Activated gamma-delta T cell treated with Interleukin-2 at 50 U/mL for 16 hours (primary cell): ENCODE measurements at places on chromosomes 12 and 14.

DNA sequence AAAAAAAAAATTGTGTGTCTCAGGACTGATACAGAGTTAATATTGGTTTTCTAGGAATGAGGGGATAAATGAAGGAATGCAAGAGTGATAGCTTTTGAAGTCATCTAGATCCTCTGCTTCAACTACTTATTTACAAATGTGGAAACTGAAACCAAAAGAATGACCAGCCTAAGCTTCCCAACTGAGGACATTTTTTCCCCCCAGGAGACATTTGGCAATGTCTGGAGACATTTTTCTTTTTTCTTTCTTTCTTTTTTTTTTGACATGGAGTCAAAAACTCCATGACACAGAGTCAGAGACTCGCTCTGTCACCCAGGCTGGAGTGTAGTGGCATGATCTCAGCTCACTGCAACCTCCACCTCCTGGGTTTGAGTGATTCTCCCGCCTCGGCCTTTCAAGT lies 15.3 kb downstream of the DLK1 start:
- DNase-seq = no peak

- no peak for DNase-seq
These were observed 256.6 kb upstream of the PPFIA2 start for GRCh38 chr12:82015623-82016347.

DNA sequence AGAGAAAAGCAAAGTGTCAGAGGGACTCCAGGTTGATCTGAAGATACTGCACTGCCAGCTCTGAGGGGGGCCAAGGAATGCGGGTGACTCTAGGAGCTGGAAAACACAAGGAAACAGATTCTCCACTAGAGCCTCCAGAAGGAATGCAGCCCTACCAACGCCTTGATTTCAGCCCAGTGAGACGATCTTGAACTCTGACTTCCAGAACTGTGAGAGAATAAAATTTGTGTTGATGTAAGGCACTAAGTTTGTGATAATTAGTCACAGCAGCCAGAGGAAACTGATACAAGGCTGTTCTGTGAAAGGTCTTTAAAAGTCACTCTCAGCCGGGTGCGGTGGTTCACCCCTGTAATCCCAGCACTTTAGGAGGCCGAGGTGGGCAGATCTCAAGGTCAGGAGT lies 34.2 kb downstream of the CKAP4 start:
- DNase-seq = no peak

DNA sequence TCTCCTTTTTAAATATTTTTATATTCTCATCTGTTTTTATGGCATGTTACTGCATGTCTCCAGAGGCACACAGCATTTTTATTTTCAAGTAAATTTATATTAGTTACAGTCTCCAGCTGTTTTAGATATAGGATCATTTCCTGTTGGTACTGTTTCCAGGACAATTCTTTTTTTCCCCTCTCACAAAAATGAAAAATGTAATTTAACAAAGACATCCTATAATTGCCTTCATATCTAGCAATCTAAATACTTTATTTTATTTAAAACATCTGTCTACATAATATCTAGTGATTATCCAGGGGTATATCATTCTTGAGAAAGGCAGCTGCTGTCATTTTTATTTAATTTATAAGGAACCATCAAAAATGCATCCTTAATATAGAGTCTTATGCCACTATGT lies 272.4 kb upstream of the NPAS3 start:
- DNase-seq = no peak

GRCh38 chr12:110697236-110697635 lies 8.3 kb upstream of the HVCN1 start:
- no peak for DNase-seq

DNA sequence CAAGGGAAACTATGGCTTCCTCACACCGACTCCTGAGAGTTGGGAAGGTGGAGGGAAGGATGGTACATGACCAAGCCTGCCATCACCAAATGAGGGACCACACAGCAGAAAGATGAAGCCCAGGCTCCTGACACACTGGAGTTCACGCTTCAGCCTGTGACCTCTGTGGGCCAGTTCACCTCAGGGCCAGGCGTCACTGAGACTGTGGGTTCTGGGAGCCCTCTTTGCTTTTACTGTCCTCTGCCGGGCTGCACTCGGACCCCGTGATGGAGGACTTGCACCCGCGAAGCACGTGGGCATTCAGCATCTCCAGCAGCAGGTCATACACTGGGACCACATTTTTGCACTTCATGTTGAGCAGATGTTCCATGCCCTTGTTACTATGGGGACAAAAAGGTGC lies 61.2 kb downstream of the ESR2 start:
- no peak for DNase-seq

- no peak for DNase-seq
These were observed 108.7 kb downstream of the DIP2B start for GRCh38 chr12:50613463-50613862.

DNA sequence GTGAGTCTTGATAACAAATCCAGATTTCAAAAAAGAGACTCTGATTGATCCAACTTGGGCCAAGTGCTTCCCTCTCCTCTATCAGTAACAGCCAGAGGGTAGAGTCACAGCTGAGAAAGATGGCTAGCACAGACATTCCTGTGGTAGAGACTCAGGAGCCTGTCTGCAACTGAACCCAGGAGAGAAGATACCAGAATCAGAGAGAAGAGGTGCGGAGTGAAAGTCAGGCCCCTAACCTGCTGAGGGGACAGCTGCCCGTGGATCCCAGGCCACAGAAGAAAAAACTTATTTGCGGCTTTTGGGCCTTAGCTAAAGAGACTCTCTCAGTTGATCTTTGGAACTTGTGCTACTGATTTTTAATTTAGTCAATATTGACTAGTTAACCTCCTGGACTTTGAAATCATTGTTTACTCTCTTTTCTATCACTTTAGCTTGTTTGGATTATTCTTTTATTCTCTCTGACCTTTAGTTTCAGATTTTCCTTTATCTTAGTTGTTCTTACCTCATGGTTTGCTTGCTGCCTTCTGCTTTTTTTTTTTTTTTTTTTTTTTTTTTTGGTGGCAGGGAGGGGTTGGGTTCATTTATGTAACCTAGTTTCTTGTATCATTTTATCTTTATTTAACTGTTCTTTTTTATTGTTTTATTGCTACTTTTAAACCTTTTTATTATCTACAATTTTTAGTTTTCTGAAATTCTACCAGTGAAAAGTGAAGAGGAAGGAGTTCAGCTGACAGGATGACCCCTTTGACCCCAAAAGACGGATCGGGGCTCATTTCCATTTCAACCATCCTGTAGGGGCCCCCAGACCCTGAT lies 154.9 kb upstream of the KRR1 start:
- DNase-seq = no peak

DNA sequence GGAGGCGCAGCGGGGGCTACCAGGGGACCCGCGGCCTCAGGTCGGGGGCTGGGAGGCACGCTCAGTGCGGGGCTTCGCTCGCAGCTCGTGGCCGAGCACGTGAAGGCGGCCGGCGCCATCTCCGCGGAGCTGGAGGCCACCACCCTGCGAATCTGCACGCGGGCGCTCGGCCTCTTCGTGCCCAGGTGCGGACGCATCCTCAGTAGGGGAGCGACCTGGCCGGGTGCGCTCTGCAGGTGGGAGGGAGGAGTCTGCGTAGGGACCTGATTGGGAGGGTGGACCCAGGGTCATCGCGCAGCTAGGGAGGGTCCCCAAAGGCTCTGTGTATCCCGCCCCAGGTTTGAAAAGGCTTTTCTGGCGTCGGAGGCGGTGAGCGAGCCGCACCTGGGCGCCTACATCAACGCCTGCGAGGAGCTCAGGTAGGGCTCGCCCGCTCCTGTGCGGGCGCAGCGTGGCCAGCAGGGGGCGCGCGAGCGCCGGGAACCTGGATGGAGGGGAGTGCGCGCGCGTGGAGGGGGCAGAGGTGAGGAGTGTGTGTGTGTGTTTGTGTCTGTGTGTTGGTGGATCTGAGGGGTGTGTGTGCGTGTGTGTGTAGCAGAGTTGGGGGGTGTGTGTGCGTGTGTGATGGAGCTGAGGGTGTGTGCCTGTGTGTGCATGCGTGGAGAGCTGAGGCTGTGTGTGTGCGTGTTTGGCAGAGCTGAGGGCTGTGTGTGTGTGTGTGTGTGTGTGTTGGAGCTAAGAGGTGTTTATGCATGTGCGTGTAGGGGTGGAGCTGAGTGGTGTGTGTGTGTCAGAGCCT lies 10.3 kb downstream of the EXOC3L4 start:
- DNase-seq = peak; percentile 70

GRCh38 chr14:22778084-22778483 lies 11.6 kb downstream of the OXA1L start:
- no peak for DNase-seq

GRCh38 chr14:104571246-104571645 lies 8.3 kb upstream of the C14orf180 start:
- DNase-seq = no peak

DNA sequence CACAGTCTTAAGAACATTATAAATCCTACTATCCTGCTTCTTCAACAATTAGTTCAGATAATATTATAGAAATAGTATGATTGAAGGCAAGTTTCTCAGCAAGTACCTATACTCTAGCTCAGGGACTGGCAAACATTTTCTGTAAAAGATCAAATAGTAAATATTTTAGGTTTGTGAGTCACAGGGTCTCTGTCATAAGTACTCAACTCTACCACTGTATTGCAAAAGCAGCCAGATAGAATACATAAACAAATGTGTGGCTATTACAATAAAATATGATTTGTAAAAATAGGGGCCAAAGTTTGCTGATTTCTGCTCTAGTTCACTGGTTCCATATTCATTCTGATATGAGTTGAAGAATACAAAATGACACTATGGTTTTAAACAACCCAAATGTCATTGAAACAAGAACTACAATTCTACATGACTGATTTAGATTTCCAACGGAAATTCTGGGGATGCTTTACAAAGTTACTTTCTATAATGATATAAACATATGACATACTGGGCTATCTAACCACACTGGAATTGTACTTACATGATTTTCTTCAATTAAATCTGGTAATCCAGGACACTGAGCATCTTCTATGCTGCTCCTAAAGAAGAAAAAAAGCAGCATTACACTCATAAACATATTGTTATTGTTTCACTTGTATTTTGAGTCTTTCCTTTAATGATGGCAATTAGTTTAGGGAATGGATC lies 23.2 kb downstream of the LGALS3 start:
- DNase-seq = no peak

DNA sequence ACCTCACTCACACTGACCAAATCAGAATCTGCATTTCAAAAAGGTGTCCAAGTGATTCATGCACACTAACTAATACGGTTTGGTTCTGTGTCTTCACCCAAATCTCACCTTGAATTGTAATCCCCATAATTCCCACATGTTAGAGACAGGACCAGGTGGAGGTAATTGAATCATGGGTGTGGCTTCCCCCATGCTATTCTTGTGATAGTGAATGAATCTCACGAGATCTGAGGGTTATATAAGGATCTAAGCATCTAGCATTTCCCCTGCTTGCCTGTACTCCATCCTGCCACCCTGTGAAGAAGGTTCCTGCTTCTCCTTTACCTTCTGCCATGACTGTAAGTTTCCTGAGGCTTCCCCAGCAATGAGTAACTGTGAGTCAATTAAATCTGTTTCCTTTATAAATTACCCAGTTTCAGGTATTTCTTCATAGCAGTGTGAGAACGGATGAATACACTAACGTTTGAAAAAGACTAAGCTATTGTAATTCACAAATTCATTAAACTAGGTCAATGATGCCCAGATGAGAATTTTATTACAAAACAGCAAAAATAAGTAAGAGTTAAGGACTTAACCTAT lies 759.1 kb downstream of the GALC start:
- DNase-seq = no peak

DNA sequence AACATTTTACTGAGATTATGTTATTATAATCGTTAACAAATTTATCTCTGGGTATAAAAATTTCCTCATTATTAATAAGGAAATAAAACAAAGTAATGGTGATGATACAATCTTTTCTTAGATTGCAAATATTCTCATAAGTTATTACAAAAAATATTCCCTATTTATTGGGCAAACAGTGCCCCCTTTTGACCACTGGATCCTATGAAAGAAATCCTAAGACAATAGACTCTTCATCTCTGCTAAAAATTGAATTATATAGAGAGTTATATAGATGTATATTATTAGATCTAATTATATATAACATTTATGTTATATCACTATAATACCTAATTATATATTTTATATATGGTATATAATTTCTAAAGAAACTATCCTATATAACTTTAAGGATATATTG lies 94.2 kb upstream of the FGD4 start:
- DNase-seq = no peak

DNA sequence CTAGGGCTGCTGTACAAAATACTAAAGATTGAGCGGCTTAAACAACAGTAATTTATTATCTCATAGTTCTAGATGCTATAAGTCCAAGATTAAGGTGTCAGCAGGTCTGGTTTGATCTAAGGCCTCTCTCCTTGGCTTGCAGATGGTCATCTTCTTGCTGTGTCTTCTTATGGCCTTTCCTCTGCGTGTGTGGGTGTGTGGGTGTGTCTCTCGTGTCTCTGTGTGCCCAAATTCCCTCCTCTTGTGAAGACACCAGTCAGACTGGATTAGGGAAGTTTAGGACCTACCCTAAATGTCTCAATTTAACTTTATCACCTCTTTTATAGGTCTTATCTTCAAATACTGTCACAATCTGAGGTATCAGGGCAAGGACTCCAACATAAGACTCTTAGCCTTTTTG lies 28.3 kb downstream of the DDHD1 start:
- DNase-seq = no peak

GRCh38 chr14:101234244-101234937 lies 326.9 kb upstream of the DIO3 start:
- no peak for DNase-seq
